ENCODE measurements at places on chromosomes 16 and 17.

GRCh38 chr16:61929776-61930175 is 106.5 kb downstream of the CDH8 start:
- DNase-seq = no peak

GRCh38 chr16:67169642-67170167 is 633 bp upstream of the NOL3 start:
- DNase-seq = peak; percentile 40

GRCh38 chr16:66746048-66746447 is 5.4 kb downstream of the DYNC1LI2 start:
- no peak for DNase-seq

- no peak for DNase-seq
Measured at GRCh38 chr16:57483725-57484514, 2.4 kb downstream of the DOK4 start.

- DNase-seq = no peak
Measured at GRCh38 chr16:72974142-72974769, 73.7 kb downstream of the ZFHX3 start.

GRCh38 chr16:58024486-58025350 is 836 bp upstream of the MMP15 start:
- DNase-seq = peak; percentile 30
